NCI-H1436 (cell line): ENCODE measurements at places on chromosomes 7 and 10.

GRCh38 chr7:157831143-157831905, 494.5 kb downstream of the DNAJB6 start:
- no peak for DNase-seq

GRCh38 chr7:151088019-151088855, 2.0 kb downstream of the AGAP3 start:
- DNase-seq: no peak

DNA sequence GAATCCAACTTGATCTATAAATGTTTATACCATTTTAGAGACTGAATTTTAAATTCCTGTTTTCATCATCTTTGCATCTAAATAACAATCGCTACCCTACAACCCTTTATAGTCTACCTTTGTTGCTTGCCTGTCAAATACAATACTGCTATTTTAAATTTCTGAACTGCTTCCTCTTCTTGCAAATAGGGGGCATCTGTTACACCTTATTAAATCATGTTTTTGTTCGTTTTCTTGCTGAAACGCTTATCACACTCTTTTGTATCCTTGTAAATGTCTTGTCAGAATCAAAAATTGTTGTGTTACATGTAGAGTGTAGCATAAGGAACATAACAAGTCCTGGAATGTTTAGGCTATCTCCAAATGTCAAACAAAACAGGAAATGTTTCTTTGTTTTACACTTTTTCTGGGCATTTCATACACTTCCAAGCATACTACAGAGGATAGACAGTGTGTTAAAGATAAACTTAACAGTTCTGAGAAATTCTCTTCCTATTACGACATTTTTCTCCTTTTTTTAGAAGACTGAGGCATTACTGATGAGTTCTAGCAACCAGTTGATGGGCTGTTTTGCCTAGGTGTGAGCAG, 281.3 kb downstream of the GPR158 start:
- no peak for DNase-seq

GRCh38 chr7:148590471-148590870, at the start of gene C7orf33:
Gene C7orf33 (plus strand): TSS chr7:148590766. CDS start chr7:148590926, 160 bp downstream.
- DNase-seq: no peak

- no peak for DNase-seq
Observed at GRCh38 chr7:28038175-28038797, 142.3 kb downstream of the JAZF1 start.

- DNase-seq: no peak
Observed at GRCh38 chr7:134834689-134835462, 55.4 kb downstream of the CALD1 start.

GRCh38 chr7:69858471-69858870, 260.2 kb downstream of the AUTS2 start:
- DNase-seq: no peak

DNA sequence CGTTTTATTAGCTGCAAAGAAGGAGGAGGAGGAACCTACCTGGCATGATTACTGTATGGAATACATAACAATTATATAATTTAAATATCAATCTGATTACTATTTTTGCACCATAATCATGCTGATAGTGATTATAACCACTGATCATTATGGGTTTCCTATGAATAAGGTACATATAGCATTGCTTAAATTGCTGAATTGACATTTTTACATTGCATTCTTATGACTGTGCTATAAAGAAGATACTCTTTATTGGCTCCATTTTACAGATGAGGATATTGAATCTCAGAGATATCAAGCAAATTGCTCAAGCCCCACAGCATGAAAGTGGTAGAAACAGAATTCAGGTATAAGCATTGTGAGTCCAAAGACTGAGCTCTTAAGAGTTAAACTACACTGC, 23.1 kb downstream of the DKK1 start:
- DNase-seq: no peak

DNA sequence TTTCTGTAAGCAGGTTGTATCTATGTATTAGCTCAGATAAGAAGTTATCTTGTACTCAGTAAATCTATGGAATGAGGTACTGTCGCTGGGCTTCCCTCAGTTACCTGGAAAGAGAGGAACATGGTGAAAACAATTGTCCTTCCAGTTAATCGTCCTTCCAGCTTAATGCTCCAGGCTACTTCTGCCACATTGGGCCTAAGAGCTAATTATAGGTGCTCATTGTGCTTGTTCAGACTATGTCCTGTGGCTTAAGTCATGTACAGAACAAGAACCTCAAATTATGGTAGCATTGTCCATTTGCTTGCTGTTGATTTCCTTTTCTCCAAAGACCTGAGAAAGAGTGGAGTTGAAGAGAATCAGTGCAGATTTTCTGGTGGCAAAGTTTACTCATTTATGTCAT, 86.1 kb upstream of the MBL2 start:
- no peak for DNase-seq

DNA sequence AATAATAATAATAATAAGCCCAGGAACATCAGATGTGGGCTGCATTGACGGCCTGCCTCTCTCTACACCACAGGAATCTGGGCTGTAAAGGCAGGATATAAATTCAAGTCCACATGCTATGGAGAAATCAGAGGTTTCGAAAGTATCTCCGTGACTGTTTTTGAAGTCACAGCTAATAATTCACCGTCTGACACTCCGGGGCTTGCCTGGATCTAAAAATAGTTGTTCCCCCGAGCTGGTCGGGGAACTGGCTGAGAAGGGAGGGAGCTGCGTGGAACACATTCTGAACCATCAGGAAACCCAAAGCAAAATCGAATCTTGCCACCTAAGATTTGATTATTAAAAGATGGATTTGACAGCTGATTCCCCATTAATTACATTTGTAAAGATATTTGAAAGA, 35.4 kb downstream of the KLF6 start:
- no peak for DNase-seq

GRCh38 chr7:50142425-50143017, 49.5 kb upstream of the ZPBP start:
- DNase-seq: peak; percentile 30

DNA sequence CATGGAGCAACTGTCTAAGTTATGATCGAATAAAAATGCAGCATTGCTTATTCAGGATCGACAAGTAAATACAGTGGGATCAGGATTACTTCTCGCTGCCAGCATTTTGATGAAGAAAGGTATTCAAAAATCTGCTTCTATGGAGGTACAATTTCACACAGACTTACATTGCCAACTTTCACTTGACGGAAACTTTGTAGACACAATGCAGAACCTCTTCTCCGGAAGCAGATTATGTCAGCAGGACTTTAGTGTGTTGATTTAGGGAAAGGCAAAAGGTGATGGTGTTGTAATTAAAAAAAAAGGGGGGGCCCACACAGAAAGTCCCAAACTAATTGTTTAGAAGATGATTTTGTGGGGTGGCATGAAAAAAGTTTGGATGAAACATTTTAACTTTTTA, 462.4 kb upstream of the KLF6 start:
- DNase-seq: no peak

DNA sequence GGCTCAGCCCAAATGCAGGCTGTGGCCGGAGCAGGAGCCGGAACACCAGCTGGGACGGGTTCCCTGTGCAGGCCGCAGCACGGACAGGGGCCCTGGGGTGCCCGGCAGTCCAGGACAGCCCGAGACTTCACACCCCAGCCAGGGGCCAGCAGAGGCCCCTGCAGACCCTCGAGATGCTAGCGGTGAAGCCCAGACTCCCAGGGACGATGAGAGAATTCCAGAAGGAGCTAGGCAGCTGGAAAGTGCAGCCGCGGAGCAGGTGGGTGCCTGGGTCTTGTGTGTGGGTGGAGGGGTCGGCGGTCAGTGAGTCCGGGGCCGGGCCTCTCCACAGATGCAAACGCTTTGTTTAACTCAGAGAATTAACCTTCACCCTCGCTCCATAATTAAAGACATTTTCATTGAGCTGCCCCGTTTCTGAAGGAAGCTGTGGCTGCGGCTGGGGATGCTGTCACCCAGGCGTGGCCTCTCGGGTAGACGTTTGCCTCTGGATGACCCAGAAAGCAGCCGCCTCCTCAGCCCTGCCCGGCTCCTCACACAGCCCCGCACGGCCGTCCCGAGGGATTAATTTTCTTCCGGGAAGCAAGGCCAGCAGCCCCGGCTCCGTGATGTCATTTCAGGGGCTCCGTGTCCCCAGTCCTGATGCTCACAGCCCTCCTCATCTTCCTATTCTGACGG, 26.5 kb downstream of the KNDC1 start:
- DNase-seq: no peak
